ENCODE measurements at places on chromosomes 7 and 10.

GRCh38 chr7:14822481-14822854, 80.1 kb downstream of the DGKB start:
- no peak for DNase-seq

DNA sequence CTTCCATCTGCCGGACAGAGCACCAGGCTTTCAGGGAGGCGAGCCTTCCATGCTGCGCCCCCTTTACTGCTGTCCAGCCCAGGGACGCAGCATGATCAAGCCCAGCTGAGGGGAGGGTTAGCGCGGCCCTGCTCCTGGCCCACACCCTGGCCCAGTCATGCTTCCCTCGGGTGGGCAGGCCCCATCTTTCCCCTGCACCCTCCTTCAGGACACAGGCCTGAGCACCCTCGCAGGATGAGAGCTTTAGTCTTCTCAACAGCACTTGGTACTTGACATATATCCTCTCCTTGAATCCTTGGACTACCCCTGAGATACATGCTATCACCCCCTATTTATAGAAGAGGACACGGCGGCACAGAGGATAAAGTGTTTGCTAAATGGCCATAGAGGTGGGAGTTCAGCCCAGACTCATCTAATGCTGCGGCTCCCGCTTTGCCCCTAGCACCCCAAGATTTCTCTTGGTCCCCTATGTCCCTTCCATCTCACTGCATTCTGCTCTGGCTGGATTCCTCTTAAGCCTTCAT, 32.7 kb upstream of the FRAT2 start:
- no peak for DNase-seq

DNA sequence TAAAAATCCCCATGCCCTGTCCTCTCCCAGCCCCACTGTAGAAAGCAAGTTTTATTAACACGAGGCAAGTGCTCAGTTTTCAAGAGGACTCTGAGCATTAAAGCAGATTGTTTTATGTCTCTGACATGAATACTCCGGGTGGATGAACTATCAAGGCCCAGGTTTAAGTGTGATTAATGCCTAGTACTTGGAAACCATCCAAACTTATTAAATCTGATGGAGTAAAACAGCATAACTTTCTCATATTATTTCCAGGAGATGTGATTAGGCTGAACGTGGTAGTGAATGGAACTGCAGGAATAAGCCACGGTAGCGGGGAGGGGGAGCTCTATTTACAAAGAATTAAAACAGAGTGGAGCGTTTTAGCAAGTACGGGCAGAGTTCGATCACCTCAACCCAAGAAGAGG, 144.2 kb upstream of the RNF32 start:
- DNase-seq = no peak

- DNase-seq = no peak
Measured at GRCh38 chr10:118965096-118965495, 64.4 kb upstream of the NANOS1 start.

GRCh38 chr10:31759124-31759798, 169.4 kb downstream of the ARHGAP12 start:
- peak; percentile 36 for DNase-seq

- DNase-seq = no peak
Measured at GRCh38 chr7:30280631-30281030, 3.8 kb upstream of the ZNRF2 start.

DNA sequence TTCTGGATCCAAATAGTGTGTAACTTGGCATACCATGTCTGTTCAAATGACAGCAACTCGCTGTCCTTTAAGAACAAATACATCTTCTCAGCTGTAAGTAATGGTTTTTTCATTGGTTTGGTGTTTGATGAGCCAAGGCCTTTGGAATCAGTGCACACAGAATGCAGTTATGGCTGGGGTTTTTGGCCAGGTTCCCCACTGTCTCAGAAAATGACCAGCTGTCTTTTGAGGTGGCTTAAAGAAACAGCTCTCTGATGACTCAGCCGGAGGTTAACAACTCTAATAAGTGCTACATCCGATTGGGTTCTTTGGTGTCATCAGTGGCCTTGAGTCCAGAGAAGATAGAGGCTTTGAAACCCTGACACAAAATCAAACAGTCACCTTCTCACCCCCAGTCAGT, 688.4 kb downstream of the REEP3 start:
- DNase-seq = no peak

DNA sequence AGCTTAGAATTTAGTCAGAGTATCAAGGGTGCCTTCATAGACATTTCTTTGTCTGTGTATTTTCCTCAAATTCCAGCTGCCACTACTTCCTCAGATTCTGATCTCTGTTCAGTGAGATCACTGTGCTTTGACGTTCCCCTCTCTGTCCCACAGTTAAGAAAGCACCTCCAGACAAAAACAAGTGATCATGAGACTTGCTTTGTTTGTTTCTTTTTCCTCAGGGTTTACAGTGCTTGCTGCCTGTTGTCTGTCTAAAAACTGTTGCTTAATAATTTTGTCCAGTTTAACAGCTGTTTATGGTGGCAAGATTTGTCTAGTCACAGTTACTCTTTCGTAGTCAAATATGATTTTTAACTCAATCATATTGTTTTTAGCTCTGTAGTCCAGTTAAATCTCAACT, 29.1 kb downstream of the TRUB1 start:
- no peak for DNase-seq

- no peak for DNase-seq
Measured at GRCh38 chr10:96665306-96665705, 55.0 kb downstream of the PIK3AP1 start.

GRCh38 chr10:125375210-125375609, 214.8 kb upstream of the CTBP2 start:
- DNase-seq = no peak

DNA sequence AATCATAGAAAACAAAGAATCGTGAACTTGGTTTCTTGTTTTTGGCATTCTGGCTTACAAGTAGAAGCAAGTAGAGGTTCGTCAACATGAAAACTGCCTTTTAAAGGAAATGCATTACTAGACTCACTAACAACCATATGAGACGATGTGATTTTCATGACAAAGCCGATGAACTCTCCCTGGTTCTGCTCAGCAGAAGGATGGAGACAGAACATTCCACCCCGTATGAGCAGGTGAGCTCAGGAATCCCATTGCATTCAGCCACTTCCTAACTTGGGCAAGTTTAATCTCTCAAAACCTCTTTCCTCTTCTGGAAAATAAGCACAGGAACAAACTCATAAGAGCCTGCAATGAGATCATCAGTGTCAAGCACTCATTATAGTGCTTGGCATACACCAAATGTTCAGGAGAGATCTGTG, 57.4 kb upstream of the SVIL start:
- DNase-seq = no peak
